Activated T-cell treated with anti-CD3 and anti-CD28 coated beads for 48 hours (primary cell): ENCODE measurements at places on chromosomes 7 and 10.

DNA sequence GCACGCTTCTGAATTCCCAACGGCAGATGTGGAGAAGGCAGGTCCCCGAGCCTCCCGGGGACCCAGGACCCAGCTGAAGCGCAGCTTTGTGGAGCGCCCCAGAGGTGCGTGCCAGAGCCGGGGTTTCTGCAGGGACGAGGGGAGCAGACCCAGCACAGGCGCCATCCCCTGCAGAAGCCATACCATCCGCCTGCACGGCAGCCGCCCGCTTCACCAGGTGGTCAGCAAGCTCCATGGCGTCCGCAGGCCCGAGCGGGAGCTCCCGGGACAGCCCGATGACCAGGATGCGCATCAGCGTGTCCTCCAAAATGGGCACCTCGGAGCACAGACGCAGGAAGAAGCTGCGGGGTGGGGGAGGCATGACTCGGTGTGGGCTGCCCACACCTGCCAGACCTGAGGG is 10.6 kb downstream of the INTS1 start:
- DNase-seq, result no peak

- no peak for DNase-seq
Observed at GRCh38 chr10:101346177-101346576, 7.8 kb upstream of the BTRC start.

- DNase-seq, result no peak
Observed at GRCh38 chr7:32519763-32520162, 24.5 kb downstream of the AVL9 start.

GRCh38 chr7:69402696-69403095 is 195.6 kb upstream of the AUTS2 start:
- no peak for DNase-seq

GRCh38 chr7:137032436-137032835 is 164.0 kb downstream of the CHRM2 start:
- no peak for DNase-seq

DNA sequence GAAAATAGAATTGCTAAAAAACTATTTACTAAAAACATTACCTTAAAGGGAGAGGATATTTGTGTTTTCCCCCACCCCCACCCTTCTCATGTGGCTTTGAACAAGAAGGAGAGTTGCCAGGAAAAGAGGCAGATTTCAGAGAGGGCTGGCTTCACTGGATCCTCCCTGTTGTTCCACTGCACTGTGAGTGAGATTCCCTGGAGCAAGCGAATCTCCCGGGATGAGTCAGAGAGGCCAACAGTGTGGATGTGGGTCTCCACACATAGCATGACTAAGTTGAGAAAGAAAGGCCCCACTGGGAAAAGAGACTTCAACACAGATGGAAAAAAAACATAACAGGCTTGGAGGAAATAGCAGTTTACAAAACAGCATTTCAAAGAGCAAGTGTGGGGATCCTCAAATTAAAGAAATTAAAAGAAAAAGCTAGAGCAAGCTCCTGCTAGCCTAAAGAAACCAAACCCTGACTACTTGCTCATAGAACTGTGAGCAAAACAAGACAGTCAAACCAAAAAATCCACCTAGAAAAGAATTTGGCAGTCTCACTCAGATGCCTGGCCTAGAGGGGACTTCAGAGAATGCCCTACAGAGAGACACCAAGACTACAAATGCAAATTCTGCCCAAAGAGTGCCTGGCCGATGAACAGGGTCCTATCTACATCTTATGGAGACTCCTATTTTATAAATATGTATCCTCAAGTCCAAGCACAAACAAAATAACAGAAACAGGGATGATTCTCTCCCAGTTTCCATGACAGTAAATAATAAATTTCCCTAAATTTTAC is 3.4 kb downstream of the CAV1 start:
- no peak for DNase-seq

GRCh38 chr7:120867932-120868331 is 10.0 kb upstream of the TSPAN12 start:
- DNase-seq, result no peak

GRCh38 chr7:114175125-114175524 is 239.5 kb upstream of the FOXP2 start:
- DNase-seq, result no peak

DNA sequence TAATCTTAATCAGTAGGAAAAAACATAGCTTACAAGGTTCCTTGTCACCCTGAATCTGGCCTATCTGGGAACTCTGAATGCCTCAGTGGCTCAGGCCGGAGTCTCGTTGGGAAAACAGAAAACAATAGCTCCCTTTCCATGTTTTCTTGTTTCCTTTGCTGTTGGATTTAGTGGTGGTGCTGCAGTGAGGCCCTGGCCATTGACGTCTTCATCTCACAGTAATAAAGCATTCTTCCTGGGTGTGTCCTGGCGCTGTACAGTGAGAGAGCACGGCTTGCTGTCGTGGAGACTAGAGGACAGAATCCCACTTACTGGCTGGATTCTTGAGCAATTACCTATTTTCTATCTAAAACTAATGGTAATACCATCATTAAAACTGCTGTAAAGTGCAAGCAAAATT is 1.3 kb upstream of the SPOCK2 start:
- no peak for DNase-seq
